ENCODE measurements at places on chromosomes 16 and 17. TPM values are rescaled to one million over a fixed set of nuclear protein-coding genes. Genes with fewer than 3 reads are reported as not detected.

- DNase-seq = no peak
These were observed 175.0 kb downstream of the SPECC1 start for GRCh38 chr17:20184181-20184580.

DNA sequence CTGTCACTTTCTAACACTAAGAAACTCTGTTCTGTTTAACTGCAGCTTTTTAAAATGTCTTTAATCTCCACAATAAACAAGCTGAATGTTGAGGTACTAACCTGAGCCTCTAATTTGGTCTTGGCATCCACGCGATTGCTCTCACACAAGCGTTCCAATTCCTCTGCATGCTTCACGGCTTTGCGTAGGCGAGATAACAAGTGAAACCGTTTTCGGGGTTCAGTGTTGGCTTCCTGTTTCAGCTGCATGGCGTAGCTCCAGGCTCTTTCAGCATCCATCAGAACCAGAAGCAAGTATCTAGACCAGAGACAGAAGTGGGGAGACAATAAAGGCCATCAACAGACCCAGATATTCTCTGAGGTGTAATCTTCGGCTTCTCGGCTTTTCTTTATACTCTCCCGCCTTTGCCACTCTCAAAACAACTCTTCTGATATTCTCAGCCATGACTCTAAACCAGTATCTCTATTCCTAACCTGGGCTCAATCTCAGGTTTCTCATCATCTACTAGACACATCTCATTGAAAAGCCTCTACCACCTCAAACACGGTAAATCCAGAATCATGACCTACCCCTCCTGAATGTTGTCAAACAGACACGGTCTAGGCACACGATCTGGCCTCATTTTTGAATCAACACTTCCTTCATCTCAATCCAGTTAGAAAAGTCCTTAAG, 8.3 kb downstream of the SRP68 start:
- DNase-seq = no peak

- no peak for DNase-seq
These were observed 18.8 kb downstream of the TNRC6A start for GRCh38 chr16:24748242-24748641.

DNA sequence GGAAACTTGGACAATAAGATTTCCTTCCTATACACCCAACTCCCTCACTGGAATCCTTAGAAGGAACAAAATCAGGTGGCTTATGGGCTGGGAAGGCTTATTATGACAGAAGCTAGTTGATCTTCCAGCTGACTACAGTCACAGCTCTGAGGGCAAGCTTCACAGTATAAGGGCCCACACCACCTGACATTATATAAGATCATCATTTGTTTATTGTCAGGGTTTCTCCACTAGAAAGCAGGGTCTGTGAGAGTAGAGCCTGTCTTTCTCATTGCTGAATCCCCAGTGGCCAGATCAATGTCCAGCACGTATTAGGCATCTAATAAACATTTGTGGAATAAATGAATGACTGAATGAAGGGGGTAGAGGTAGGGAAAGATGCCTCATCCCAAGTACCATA, 57.8 kb upstream of the PHOSPHO1 start:
- DNase-seq = no peak

- no peak for DNase-seq
These were observed 35.6 kb downstream of the CRLF3 start for GRCh38 chr17:30788918-30789317.

DNA sequence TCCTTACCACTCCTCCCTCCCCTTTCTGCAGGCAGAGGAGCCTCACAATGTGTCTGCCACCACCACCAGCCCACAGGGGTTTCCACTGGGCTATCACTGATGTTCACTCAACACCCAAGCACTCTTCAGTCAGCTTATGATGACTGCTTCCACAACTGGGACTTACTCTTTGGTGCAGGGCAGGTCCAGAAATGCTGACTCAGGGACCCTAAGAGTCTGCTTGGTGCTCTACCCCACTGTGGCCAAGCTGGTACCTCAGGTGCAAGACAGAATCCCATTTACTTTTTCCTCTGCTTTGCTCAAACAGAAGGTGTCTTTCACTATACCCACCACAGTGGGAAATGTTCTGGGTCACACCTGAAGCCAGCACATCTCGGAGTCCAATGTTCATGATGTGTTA, 40.1 kb downstream of the ZNF267 start:
- no peak for DNase-seq

The KCNG4 gene
- not detected for total RNA-seq

DNA sequence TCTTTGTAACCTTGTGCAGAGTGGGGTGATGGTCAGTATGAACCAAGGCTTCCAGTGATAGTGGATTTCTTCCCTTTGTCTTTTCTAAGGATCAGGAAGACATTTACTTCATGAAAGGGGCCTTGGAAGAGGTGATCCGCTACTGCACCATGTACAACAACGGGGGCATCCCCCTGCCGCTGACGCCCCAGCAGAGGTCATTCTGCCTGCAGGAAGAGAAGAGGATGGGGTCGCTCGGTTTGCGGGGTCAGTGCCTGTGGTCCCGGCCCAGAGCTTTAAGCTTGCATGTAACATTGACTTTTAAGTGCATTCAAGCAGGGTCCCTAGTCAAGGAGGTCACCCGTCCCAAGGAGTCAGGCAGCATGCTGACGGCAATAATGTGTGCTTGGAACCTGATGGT, 56.0 kb downstream of the MEAK7 start:
- no peak for DNase-seq

The C17orf78 gene
- total RNA-seq = not detected

GRCh38 chr16:82070656-82071369, 35.8 kb downstream of the HSD17B2 start:
- DNase-seq = no peak

- DNase-seq = no peak
These were observed 18.4 kb downstream of the HS3ST6 start for GRCh38 chr16:1899641-1900451.

DNA sequence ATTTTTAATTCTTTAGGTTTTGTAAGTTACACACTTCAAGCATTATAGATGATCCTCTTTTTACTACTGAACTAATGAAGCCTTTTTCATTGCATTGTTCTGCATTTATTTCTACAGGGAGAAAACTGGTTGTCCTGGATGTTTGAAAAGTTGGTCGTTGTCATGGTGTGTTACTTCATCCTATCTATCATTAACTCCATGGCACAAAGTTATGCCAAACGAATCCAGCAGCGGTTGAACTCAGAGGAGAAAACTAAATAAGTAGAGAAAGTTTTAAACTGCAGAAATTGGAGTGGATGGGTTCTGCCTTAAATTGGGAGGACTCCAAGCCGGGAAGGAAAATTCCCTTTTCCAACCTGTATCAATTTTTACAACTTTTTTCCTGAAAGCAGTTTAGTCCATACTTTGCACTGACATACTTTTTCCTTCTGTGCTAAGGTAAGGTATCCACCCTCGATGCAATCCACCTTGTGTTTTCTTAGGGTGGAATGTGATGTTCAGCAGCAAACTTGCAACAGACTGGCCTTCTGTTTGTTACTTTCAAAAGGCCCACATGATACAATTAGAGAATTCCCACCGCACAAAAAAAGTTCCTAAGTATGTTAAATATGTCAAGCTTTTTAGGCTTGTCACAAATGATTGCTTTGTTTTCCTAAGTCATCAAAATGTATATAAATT, 53.0 kb downstream of the TUBD1 start:
- DNase-seq = no peak

GRCh38 chr16:84500531-84500930, 3.9 kb downstream of the MEAK7 start:
- DNase-seq = no peak

- no peak for DNase-seq
These were observed 43.1 kb downstream of the IRF8 start for GRCh38 chr16:85941863-85942644.

GRCh38 chr16:1707193-1707790, 1.3 kb downstream of the MAPK8IP3 start:
- no peak for DNase-seq

DNA sequence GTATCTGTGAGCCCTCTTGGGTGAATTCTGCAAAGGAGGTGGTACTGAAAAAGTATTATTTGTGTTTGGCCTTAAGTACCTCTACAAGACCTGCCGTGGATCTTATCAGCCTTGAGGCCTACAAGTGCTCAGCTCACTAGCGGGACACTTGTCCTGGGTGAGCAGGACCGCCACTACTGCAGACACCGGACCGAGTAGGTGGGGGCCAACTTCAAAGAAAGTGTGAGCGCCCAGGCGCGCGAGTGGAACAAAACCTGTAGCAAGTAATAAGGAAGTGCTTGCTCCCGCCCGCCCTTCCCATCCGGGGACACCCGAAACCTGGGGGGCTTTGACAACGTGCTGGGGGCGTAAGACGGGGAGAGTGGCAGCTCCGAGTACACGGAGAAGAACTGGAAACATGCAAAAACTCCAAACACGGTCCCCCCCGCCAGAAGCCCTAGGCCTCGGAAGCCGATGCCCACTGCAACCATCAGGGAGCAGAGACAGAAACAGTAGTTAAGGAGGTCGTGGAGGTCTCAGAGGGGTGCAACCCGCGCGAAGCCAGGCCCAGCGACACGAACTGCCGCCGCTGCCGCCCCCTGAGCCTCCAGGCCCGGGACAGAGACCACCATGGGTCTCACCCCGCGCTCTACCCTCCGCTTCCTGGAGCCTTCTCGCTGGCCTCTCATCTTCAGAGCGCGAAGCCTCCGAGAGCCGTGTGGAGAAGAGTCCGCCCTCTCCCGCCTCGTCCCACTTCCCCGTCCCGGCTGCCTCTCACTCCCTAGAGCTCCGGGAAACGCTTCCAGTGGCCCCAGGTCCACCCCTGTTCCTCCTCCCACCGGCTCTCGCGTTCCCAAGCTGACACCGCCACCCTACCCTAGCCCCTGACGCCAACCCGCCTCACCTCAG, 537 bp downstream of the CNOT1 start:
- peak; percentile 61 for DNase-seq

- no peak for DNase-seq
These were observed 29.6 kb upstream of the ASGR2 start for GRCh38 chr17:7144213-7144612.

DNA sequence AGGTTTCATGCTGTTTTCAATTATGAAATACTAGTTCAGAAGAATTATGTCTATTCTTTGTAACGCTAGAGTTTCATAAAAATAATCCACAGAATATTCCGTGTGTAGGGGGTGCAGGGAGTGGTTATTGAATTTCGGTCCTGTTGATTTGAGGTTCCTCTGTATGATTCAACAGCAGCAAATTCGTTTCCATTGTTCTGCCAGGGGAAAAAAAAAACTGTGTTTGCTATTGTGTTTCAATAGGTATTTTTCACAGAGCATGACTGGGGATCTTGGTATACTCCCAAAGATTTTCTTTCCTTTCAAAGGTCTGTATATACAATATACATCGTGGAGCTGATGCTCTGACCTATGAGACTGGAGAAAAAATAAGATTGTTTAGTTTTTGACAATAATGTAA, 15.8 kb downstream of the SHISA9 start:
- no peak for DNase-seq

- no peak for DNase-seq
These were observed 555 bp downstream of the HDAC5 start for GRCh38 chr17:44122816-44123355.

The TBX2 gene
- 0.14 TPM for total RNA-seq

DNA sequence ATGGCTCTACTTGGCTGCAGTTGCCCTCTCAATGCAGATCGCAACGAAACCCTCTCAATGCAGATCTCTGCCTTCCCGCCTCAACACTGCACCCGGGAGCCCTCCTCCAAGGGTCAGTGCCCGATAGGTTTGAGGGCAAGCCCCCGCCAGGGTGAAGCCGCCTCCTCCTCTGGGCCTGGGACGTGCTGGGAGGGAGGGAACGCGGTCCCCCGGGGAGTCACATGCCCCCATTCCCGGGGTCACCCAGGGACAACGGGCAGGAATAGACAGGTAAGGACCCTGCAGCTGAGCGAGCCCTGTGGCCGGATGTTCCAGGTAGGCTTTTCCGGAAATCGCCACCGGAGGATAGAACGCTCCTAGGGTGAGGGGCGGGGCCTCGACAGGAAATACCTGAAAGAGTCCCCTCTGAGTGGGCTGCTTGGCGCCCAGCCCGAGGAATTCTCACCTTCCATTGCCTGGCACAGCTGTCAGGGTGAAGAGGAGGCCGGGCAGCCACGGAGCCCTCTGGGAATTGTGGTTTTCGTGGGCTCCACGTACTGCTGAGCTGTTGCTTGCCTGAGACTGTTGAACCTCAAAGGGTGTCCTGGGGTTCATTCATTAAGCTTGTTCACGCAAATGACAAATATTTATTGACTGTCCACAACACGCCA, 12.8 kb downstream of the ZNF174 start:
- no peak for DNase-seq

The SLC16A6 gene
- total RNA-seq = 3.1 TPM

DNA sequence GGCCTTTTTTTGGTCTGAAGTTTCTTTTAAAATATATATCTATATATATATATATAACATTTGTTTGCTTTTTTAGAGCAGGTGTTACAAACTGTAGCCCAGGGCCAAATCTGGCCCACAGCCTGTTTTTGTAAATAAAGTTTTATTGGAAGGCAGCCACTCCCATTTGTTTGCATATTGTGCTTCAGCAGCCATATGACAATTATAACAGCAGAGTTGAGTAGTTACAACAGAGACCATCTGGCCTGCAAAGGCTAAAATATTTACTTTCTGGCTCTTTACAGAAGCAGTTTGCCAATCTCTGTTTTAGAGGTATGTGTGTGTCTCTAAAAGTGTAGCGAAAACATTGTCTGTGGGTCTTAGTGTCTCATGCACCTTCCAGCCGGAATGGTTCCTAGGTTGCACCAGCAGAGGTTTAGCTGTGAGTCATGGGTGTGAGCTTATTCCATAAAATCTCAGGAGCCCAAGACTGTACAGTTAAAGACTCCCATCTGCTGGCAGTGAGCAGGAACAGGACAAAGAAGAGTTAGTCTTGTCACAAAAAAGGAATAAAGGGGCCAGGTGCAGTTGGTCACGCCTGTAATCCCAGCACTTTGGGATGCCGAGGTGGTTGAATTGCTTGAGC, 23.8 kb downstream of the LCMT1 start:
- DNase-seq = no peak
